ENCODE measurements at places on chromosomes 11 and 22.

GRCh38 chr11:119380827-119381180, 686 bp downstream of the USP2 start:
- no peak for DNase-seq

DNA sequence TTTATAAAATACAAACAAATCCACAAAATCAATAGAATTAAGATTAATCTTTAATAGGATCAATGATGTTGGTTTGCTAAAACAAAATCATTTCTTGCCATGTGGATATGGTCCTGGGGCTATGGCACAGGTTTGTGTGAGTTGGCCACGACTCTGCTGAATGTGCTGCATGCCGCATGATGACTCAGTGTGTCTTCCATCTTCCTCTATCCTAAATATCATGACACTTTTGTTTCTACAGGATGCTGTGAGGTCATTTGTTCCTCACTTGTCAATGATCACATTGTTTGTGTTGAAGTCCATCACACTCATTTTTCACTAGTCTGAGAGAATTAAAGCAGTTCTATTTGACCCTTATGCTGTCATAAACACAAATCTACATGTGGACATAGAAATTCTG, 167.2 kb upstream of the ZBED5 start:
- no peak for DNase-seq

DNA sequence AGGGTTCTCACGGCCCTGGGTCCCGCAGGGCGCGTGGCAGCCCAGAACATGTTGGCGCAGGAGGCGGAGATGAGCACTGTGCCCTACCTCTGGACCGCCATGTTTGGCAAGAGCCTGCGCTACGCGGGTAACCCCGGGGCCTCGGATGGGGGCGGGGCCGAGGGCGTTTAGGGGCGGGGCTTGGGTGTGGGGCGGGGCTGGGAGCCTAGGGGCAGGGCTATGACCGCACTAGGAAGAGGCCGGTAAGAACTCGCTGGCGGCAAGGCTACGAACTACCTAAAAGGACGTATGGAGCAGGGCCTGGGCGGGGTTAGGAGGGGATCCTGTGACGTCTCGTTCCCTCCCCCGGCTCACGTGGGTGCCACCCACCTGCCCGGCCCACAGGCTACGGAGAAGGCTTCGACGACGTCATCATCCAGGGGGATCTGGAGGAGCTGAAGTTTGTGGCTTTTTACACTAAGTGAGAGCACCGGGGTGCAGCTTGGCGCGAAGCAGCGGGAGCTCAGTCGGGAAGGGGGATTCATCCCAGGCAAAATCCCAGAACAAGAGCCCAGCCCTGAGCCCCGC, 2.8 kb upstream of the LZTR1 start:
- no peak for DNase-seq

DNA sequence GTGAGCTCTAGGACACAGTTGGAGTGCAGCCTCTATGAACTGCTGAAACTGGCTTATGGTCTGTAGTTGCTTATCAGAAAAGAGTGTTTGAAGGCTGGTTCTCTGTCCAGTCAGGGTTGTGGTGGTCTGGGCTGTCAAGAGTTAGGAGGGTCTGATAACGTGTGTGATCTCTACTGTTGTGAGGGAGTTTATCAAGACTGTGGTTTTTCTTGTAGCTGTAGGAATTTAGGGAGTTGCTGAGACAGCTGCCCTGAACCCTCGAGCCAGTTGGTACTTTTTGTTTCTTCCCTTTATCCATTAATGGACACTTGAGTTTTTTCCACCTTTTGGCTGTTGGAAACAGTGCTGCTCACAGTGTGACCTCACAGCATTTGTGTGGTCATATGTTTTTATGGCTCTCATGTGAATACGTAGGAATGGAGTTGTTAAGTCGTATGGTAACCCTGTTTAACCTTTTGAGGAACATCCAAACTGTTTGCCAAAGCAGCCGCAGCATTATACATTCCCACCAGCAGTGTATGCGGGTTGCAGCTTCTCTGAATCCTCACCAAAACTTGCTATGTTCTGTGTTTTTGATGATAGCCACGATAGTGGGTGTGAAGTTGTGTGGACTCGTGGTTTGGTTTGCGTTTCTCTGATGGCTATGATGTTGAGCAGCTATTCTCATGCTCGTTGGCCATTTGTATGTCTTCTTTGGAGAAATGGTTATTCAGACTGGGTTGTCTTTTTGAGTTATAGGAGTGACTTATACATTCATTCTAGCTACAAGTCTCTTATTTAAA, 20.9 kb upstream of the DGCR8 start:
- no peak for DNase-seq

DNA sequence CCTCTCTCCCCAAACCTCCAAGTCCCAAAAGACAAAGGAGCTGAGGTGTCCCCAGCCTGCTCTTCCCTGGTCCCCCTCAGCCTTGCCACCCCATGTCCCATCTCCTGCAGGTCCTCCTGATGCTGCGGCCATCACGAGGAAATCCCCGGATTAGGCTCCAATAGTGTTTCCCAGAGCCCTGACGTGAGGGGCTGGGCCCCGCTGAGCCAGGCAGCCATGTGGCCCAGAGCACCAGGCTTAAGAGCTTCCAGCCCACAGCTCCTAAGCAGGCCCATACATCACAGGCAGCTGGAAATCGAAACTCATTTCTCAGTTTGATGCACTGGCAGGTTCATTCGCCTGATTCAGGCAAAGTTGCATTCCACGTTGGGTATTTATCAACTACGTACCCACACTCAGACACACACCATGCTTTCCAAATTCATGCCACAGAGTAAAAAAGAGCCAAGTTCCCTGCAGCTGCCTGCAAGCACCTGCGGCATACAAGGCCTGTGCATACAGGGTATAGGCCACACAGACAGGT, 114.2 kb downstream of the CHST1 start:
- DNase-seq, result no peak

- DNase-seq, result peak; percentile 48
Observed at GRCh38 chr11:35013514-35014233, 97.3 kb downstream of the PDHX start.

GRCh38 chr11:131186629-131187101, 183.8 kb upstream of the NTM start:
- DNase-seq, result no peak

DNA sequence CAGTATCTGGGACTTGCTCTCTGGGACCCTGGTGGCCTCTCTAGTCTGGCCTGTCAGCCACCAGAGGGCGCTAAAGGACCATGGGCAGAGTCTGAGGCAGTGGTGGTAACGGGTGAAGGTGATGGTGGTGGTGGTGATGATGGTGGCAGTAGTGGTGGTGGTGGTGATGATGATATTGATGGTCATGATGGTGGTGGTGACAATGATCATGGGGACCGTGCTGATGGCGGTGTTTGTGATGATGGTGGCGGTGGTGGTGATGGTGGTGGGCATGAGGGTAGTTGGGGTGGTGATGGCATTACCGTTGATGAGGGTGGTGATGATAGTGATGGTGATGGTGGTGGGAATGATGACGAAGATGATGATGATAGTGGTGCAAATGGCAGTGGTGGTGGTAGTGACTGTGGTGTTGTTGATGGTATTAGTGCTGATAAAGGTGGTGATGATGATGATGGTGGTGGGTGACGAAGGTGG, 16.0 kb downstream of the TRPM5 start:
- peak; percentile 87 for DNase-seq

- DNase-seq, result no peak
Observed at GRCh38 chr11:107598225-107599139, 7.5 kb downstream of the ELMOD1 start.

DNA sequence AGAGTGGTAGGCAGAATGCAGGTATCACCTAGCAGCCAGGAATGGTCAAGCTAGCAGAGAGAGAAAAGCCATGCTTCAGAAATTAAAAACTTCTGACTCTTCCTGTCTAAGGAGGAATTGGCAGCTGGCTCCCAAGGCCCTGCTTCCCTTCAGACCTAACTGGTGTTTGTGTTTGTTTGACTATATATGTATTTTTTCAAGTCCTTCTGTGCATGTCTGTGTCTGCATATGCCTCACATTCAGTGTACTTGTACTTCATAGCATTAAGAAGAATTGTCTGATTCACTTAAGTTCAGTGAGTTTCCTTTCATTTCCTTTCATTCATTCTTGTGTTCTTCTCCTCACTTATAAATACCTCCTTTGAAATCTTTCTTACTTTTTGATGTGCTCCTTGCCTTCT, 109.0 kb upstream of the RRM1 start:
- DNase-seq, result no peak

DNA sequence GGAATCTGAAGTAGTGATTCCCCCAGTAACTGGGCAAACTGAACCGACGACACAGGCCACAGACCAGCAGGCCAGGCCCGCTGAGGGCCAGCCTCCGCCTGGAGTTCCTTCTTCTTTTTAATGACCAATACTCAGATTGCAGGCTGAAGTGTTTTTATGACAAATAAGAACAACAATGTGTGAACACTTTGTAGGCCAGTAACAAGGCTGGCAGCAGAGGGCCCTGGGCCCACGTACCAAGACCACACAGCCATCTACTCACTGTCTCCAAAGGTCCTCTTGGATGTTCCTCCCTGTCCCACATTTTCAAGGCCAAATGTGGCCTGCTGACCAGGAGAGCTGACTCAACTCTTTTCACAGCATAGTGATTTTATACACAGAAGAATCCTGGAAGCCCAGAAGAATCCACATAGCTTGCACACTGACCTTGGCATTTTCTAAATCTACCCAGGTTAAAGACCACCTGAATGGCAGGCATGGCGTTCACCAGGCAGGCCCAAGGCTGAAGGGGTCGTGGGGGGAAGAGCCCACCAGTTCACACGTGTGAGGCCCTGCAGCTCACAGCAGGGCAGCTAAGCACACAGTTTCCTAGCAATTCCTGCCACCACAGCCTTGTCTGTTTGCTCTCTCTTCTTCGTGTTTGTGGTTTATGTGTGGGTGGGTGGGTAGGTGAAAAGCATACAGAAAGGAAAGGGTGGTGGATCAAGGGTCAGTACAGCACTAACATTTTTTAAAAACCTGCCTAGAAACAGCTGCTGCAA, 13.3 kb downstream of the SMCO4 start:
- DNase-seq, result no peak

GRCh38 chr22:47213571-47214230, 451.3 kb downstream of the TBC1D22A start:
- DNase-seq, result peak; percentile 38

DNA sequence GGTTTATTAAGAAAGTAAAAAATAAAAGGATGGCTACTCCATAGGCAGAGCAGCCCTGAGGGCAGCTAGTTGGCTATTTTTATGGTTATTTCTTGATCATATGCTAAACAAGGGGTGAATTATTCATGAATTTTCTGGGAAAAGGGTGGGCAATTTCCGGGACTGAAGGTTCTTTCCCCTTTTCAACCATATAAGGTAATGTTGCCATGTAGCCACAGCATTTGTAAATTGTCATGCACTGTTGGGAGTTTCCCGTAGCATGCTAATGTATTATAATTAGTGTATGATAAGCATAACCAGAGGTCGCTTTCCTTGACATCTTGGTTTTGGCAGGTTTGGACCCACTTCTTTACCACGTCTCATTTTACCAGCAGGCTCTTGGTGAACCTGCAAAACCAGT, 610.4 kb upstream of the B3GAT1 start:
- no peak for DNase-seq

- no peak for DNase-seq
Observed at GRCh38 chr11:1876361-1877063, 15.2 kb downstream of the PRR33 start.

- no peak for DNase-seq
Observed at GRCh38 chr11:100860318-100861155, 173.4 kb downstream of the ARHGAP42 start.

- no peak for DNase-seq
Observed at GRCh38 chr11:96230686-96231085, 112.3 kb downstream of the MAML2 start.

DNA sequence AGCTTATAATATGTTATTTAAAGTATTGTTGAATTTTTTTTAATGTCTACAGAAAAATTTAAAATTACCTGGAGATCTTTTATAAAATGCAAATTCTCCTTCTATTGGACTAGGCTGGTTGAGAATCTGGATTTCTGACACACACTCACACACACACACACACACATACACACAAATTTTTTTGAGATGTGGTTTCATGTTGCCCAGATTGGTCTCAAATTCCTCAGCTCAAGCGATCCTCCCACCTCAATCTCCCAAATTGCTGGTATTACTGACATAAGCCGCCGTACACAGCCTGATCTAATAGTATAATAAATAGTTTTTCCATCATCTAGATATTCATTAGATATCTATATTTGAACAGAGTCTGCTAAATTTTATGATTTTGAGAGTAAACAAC, 4.5 kb upstream of the RFPL1 start:
- DNase-seq, result no peak

GRCh38 chr11:93570759-93571413, 27.7 kb upstream of the SMCO4 start:
- no peak for DNase-seq

DNA sequence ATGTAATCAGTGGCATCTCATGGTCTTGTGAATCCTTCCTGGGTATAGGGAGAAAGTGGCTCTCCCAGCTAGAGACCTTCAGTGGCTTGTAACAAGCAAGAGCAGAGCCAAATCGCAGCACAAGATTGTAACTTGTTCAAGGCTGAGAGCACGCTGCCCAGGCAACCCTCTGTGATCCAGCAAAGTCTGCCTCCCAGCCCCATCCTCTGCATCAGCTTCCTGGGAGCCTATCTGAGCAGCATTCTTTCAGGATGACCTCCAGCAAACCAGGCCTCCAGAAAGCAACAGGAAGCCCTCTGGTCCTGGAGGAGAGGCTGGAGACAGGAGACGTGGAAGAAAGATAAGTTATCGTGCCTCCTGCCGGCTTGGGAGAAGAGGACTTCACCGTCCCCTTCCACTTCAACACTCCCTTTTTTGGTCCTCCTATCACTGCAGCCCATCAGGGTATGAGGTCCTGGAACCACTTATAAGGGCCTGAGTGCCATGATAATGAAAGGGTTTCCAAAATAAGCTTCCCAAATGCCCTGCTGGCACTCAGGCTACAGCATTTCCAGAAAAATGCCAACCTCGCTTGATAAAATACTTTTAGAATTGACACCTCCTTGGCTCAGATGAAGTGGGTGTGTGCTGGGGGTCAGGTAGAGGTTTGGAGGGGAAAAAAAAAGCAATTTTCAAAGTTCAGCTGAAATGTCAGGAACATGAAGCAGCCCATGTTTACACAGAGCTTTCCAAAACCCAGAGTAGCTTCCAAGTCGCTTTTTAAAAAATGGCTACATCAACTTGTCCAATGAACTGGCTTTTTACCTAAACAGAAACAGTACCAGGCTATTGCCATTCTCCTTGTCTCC, 80.2 kb downstream of the PLEKHA7 start:
- DNase-seq, result no peak

GRCh38 chr11:4180441-4181183, 86.0 kb downstream of the RRM1 start:
- DNase-seq, result no peak

DNA sequence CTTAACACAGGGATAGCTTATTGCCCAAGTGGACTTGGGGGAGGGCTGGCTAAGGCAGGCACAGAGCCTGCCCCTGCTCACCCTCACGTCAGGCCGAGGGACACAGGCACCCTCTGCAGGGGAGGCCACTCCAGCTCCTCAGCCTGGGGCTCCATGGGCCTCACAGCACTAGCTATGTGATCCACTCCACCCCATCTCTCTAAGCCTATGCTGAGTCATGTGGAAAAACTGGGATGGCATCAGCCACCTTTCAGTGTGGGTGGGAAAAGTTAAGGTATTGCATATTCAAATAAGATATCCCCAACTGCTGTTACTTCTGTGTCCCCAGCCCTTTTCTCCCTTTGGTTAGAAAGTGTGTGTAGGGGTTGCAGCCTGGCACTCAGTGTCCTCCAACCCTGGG, 22.3 kb downstream of the RANGAP1 start:
- no peak for DNase-seq

- DNase-seq, result no peak
Observed at GRCh38 chr22:20013382-20013871, 3.2 kb downstream of the ARVCF start.

GRCh38 chr11:128862908-128863660, 4.0 kb downstream of the KCNJ1 start:
- no peak for DNase-seq

Data from memory B cell (primary cell).